ENCODE measurements at places on chromosomes 6 and 20. TPM values are rescaled to one million over a fixed set of nuclear protein-coding genes. Genes with fewer than 3 reads are reported as not detected.

Gene CD24
- total RNA-seq = 5.1 TPM

Gene SERAC1
- 3.3 TPM for total RNA-seq

Gene CRYBG1
- 65.3 TPM for total RNA-seq

Gene F13A1
- total RNA-seq = 90.6 TPM

Data from uterus (tissue), 4 donors.